ENCODE measurements at places on chromosomes 1 and 21.
A peak's percentile ranks its signal among the peaks of the same experiment; 100 is the strongest.

- no peak for DNase-seq
Observed at GRCh38 chr1:48006264-48006663, 9.1 kb upstream of the TRABD2B start.

- DNase-seq, result peak; percentile 42
Observed at GRCh38 chr1:16386454-16387113, 19.5 kb downstream of the SZRD1 start.

DNA sequence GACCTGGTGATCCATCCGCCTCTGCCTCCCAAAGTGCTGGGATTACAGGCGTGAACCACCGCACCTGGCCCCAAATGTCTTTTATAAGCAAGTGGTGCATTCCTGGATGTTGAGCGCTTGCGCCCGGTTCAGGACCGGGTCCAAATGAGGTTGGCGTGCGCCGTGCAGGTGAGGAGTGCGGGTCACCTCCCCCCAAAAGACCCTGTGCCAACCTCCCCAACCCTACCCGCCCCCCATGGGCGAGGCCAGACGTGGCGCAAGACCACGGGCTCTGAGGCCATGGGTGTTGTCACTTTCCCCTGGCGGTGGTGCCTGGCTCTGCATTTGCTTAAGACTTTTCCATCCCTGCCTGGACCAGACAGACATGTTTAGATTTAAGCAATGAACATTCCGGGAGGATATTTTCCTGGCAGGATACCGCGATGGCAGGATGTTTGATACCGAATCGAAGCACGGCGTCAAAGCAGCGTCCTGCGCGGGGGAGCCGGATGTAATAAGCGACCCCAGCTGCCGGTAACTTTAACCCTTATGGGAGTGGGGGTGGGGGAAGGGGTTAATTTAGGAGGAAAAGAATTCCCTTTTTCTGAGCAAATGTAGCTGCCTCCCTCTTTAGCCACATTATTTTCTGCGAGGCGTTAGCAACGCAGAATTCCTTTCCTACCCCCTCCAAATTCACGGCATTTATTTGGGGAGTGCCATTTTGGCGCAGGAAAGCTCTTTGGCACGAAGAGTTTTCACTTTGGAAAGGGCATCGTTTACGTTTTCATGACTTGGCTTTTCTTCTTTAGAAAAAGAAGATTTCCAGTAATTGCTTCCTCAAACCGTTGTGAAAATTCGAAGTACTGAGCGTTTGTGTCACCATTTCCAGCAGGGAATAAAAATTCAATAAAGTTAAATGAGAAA, 27.8 kb upstream of the RNF187 start:
- DNase-seq, result peak; percentile 92

GRCh38 chr1:197180252-197180878, 33.9 kb upstream of the ASPM start:
- peak; percentile 71 for DNase-seq

DNA sequence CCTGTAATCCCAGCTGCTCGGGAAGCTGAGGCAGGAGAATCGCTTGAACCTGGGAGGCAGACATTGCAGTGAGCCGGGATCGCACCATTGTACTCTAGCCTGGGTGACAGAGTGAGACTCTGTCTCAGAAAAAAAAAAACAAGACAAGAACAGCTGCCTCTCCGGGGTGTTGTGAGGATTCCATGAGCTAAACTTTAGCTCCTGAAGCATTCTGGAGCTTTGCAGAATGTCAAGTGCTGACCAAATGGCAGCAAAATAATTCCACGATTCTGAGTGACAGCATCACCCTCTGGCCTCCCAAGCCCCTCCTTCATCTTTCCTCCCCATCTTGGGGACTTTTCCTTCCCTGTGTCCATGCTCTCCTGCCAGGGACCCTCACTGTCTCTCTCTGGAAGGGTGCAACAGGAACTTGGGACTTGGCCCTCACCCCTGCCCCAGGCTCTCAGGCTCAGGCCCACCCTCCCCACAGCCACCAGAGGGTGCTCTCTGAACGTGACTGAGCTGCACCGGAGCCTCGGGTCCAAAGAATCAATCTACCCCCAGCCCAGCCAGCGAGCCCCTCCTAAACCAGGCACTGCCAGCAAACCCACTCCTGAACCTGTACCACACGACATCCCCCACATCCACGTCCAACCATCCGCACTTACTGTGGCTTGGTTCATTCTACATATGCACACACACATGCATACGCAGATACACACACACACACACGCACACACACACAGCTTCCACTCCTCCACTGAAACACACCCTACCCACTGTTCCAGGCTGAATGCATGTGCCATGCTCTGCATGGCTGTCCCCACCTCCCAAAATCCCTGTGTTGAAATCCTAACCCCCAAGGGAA, 45.7 kb downstream of the ACOT7 start:
- DNase-seq, result peak; percentile 78

DNA sequence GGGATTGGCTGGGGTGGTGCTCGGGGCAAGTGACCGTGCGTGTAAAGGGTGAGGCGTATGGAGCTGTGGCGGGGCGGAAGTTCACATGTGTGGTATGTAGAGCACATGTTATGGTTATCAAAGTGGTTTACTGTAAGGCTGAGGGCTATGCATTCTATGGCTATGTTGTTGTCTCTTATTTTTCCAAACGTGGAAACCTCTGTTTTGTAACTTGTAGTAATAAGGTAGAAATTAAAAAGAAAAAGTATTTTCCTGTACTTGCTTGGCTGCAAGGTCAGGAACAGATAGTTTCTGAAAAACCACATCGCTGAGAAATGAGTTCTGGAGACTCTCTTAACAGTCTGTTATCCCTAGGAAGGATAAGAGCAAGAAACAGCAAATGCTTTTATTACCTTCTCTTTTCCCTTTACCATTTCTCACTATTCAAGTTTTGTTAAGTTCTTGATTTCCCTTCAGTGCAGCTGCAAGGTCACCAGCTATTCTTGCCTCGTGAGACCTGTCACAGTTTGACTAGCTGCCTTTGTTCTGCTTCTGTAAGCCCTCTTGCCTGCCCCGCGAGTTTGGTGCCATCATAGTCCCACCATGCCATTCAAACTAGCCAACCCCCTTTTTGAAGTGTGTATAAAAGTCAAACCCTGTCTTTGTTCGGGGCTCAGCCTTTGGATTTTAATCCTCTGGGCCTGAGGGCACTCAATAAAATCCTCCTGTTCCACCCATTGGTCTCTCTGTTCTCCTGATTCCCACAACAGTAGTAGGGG, 9.5 kb downstream of the RNU1-2 start:
- peak; percentile 94 for DNase-seq

GRCh38 chr1:229156872-229157271, 114.0 kb upstream of the RAB4A start:
- peak; percentile 68 for DNase-seq

- DNase-seq, result no peak
Observed at GRCh38 chr21:15112858-15113257, 48.1 kb upstream of the NRIP1 start.

DNA sequence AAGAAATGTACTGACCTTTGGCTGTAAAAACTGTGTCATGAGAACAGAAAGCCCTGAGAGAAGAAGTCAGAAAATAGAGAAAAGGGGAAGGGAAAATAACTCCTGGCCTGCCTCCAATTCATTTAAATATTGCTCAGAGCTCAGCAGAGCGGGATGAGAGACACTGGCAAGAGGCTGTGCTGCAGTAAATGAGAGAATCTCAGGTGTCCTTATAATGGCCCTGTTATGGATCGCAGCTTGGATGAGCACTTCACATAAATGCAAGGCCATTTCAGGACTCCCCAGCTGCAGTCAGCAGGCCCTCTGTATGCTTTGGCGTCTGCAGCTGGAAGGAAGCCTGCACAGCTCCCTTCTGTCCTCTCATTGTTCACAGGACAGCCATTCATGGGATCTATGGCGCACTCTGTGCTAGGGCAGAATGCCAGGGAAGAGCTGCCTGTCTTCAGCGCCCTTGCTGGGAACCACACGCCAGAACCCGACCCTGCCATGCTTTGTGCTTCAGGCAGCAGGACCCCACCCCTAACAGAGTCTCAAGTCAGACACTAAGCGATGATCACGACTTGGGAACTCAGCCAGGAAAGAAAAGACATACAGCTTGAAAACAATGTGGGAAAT, 20.7 kb upstream of the ABCB10 start:
- DNase-seq, result peak; percentile 65

DNA sequence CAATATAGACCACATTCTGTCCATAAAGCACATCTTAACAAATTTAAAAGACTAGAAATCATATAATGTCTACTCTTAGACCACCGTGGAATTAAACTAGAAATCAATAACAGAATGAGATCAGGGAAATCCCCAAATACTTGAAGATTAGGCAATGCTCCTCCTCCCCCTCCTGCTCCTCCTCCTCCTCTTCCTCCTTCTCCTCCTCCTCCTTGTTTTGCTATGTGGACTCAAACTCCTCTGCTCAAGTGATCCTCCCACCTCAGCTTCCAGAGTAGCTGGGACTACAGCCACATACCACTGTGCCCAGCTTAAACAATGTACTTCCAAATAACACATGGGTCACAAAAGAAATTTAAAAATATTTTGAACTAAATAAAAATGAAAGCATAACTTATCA, 134.2 kb downstream of the GRIK3 start:
- DNase-seq, result no peak

DNA sequence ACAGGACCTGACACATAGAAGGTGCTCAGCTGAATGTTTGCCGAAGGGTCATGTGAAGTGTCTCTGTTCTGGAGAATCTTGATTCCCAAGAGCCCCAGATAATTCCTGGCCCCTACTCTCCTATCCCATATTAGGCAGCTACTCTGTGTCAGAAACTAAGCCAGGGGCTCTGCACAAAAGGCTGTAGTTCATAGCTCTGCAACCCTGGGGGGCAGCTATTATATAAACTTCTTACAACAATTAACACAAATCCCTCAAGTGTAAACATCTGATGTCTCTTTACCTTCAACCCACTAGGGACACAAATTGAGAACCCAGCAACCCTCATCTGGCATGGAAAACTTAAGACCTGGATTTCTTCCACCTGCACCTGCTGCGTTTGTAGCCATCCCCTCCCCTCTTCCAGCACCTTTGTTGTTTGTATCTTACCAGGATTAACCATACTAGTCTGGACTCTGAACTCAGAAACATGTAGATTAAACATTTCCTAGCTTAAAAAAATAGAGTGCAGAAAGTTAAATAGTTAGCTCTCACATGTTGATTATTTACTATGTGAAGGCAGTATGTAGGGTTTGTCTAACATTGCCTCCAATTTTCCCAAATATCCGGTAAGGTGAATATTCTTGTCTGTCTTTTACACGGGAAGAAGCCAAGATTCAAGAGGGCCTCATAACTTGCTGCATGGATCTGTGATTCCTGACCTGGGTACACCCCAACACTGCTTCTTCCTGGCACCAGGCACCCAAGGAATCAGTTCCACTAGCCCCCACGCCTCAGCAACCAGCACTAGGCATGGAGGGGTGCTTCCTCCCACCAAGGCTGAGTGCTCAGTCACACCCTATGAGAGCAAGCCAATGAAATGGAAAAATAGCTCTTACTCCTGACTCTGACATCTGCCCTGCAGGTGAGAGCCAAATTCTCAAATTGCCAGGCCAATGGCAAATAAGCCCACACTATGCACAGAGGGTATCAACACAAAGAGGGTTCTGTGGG, 220.7 kb upstream of the HOOK1 start:
- DNase-seq, result no peak

DNA sequence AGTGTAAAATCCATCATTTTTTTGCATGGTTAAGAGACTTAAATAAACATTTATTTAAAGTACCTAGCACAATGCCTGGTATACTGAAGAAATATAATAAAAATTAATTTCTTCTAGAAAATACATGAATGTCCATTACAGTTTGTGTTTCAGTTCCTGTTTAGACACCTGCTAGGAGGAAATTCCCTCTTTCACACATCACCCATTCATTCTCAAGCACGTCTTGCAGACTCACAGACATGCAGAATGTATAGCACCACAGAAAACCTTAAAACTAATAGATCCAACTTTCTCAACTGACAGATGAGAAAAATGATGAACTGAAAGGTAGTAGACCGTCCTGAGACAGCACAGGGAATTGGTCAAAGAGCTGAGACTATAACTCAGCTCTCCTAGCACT, 172.2 kb upstream of the C8B start:
- DNase-seq, result no peak

- DNase-seq, result peak; percentile 7
Observed at GRCh38 chr1:237043846-237044636, 2.1 kb downstream of the RYR2 start.

GRCh38 chr1:53585129-53585528, 125.9 kb downstream of the DMRTB1 start:
- peak; percentile 66 for DNase-seq

DNA sequence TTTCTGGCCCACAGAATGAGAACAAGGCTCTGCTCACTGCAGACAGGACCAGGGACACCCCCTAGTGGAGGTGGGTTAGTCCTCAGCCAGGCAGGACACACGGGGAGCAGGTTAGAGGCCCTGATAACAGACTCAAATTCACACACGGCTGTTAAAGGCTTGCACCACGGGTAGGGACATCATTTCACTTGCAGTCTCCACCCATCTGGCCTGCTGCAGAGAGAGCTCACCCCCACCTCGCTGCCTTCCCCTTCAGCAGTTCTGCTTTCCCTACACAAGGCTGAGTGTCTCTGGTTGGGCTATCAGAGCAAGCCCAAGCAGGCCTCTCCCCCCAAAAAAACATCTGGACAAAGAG, 20.6 kb downstream of the MEF2D start:
- DNase-seq, result peak; percentile 73

- no peak for DNase-seq
Observed at GRCh38 chr1:110493059-110493699, 25.8 kb downstream of the KCNA10 start.

- no peak for DNase-seq
Observed at GRCh38 chr1:51168936-51169335, 66.9 kb downstream of the C1orf185 start.

DNA sequence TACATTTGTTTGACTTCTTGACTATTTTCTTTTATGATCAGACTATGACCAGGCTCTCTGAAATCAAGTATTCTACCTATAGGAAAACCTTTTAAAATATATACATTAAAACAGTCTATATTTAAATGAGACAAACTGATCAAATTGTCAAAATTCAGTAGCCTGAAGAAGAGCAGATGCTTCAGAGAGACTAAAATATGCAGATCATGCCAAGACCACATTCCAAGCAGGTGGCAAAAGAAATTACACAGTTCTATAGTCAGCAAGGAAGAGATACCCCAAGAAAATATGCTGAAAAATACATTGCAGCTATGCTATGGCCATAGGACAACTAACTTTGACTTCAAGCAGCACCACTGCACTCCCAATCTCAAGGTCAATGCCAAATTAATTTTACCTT, 3.5 kb downstream of the LPGAT1 start:
- DNase-seq, result no peak

GRCh38 chr1:96588416-96588995, 133.1 kb upstream of the PTBP2 start:
- no peak for DNase-seq

Measured in hematopoietic multipotent progenitor cell treated with erythropoietin and hydrocortisone succinate and interleukin-3 and kit ligand, for 4 days (in vitro differentiated cells).